ENCODE measurements at places on chromosomes 13 and 19. TPM values are rescaled to one million over a fixed set of nuclear protein-coding genes. Genes with fewer than 3 reads are reported as not detected.

DNA sequence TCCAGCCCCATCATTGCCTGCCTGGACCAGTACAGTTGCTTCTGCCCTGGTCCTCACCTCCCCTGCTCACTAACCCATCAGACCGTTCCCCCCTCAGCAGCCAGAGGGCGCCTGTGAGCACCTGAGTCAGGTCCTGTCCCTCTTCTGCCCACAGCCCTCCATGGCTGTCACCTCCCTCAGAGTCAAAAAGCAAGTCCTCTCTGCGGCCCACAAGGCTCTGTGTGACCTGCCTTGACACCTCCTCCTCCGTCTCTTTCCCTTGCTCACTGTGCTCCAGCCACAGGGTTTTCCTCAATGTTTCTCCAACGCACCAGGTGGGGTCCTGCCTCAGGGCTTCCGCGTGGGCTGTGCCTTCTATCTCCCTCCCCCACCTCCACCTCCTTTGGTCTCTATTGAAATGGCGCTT, 29.4 kb upstream of the PTPRS start:
- no peaks in the 10 kb centered on the region for H3K27me3 ChIP-seq
- DNase-seq, result no peak
- no peak overlapping the region for H3K27ac ChIP-seq
- no peaks in the 10 kb centered on the region for H3K36me3 ChIP-seq
- H3K4me3 ChIP-seq, result no peak overlapping the region

DNA sequence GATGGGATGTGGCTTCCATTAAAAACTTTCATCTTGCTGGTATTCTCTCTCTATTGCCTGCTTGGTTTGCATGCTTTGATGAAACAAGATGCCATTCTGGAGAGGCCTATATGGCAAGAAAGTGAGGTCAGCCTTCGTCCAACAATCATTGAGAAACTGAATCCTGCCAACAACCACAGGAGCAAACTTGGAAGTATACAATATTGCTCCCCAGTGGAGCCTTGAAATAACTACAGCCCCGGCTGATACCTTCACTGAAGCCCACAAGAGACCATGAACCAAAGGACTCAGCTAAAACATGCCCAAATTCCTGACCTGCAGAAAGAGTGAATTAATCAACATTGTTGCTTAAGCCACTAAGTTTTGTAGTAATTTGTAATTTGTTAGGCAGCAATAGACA, 82.5 kb upstream of the FGF14 start:
- no peak for DNase-seq
- H3K27me3 ChIP-seq, result no peaks in the 10 kb centered on the region
- H3K27ac ChIP-seq, result no peak overlapping the region
- no peak overlapping the region for H3K4me3 ChIP-seq

- no peak for DNase-seq
- H3K4me1 ChIP-seq, result peaks cover 6% of the 10 kb centered on the region
- no peak overlapping the region for H3K4me3 ChIP-seq
- H3K27ac ChIP-seq, result no peak overlapping the region
- no peaks in the 10 kb centered on the region for H3K27me3 ChIP-seq
- peaks cover 94% of the 10 kb centered on the region for H3K36me3 ChIP-seq
These were observed 22.8 kb downstream of the ELAVL1 start for GRCh38 chr19:7982651-7983099.

- H3K36me3 ChIP-seq, result no peaks in the 10 kb centered on the region
- DNase-seq, result peak; percentile 37
- H3K27me3 ChIP-seq, result no peaks in the 10 kb centered on the region
These were observed 13.3 kb downstream of the DACH1 start for GRCh38 chr13:71853725-71854124.

GRCh38 chr13:110616103-110617101, 1.1 kb downstream of the NAXD start:
- peak overlapping the region; percentile 63 for H3K4me3 ChIP-seq
- H3K27ac ChIP-seq, result peak overlapping the region; percentile 40
- peaks cover 3% of the 10 kb centered on the region for H3K36me3 ChIP-seq
- DNase-seq, result no peak
- H3K27me3 ChIP-seq, result no peaks in the 10 kb centered on the region
- H3K4me1 ChIP-seq, result peaks cover 19% of the 10 kb centered on the region

- no peaks in the 10 kb centered on the region for H3K4me1 ChIP-seq
- no peak overlapping the region for H3K4me3 ChIP-seq
- no peak overlapping the region for H3K27ac ChIP-seq
- no peak for DNase-seq
- H3K36me3 ChIP-seq, result peaks cover 78% of the 10 kb centered on the region
These were observed 8.0 kb downstream of the RAB3D start for GRCh38 chr19:11331502-11331901.

- no peaks in the 10 kb centered on the region for H3K36me3 ChIP-seq
- no peak overlapping the region for H3K27ac ChIP-seq
- DNase-seq, result no peak
- peaks cover 8% of the 10 kb centered on the region for H3K4me1 ChIP-seq
- peaks cover 46% of the 10 kb centered on the region for H3K27me3 ChIP-seq
- H3K4me3 ChIP-seq, result no peak overlapping the region
These were observed 4.6 kb upstream of the EPS8L1 start for GRCh38 chr19:55071129-55071502.

DNA sequence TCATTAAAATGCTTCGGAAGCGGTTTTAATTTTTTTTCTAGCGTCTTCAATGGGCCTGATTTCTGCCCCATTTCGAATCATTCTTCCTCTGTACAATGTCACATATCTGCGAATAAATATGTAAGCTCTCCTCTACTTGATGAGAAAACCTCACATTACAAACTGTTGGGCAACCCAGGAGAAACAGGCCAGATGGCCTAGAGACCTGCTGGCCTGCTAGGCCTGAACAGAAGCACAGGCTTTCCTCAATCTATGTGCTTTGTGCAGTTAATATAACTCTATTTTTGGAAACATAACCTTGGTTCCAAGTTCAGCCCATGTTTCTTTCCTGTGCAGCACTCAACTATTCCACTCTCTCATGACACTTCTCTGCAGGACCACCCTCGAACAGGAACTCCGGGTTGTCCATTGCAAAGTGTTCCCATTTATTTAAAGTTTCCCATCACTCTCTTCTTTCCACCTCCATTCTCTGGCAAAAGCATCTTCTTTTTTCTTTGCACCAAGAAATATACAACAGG, 42.0 kb downstream of the DCLK1 start:
- H3K4me3 ChIP-seq, result no peak overlapping the region
- H3K27me3 ChIP-seq, result no peaks in the 10 kb centered on the region
- H3K36me3 ChIP-seq, result peaks cover 3% of the 10 kb centered on the region
- H3K4me1 ChIP-seq, result peaks cover 6% of the 10 kb centered on the region
- H3K27ac ChIP-seq, result no peak overlapping the region

DNA sequence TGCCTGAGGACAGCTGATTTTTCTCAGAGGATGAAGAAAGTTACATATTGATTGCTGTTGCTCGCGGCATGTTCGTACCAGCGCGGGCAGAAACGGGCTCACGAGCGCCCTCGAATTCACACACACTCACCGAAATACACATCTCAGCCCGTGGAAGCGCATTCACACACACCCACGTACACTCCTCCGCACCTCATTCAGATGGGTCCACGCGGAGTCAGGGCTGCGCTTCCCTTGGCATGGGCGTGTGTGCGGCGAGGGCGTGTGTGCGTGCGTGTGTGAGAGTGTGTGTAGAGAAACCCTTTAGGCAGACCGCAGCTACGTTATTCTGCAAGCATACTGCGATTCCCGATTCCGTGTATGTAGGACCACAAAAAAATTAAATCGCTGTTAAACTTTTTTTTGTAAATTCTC, 2.1 kb upstream of the PCDH17 start:
- H3K4me3 ChIP-seq, result peak overlapping the region; percentile 64
- no peak for DNase-seq

DNA sequence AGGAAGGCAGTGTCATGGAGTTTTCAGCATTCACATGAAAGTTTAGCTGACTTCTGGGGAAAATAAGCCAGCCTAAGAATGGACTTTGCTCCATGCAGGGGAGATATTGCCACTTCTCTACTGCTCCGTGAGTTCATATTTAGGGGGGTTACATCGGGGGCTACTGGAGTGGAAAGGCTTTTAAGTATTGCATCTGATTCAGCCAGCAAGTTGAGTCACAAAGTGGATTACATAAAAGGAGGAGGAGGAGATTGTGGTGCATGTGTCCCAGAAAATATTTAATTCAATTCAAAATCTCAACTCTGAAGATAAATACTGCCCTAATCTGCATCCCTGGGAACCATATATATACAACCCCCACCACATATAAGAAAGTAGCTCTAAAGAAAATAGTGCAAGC, 617.2 kb downstream of the DCT start:
- H3K27ac ChIP-seq, result no peak overlapping the region
- H3K4me1 ChIP-seq, result no peaks in the 10 kb centered on the region
- no peaks in the 10 kb centered on the region for H3K36me3 ChIP-seq

- DNase-seq, result no peak
- H3K36me3 ChIP-seq, result no peaks in the 10 kb centered on the region
- H3K4me1 ChIP-seq, result no peaks in the 10 kb centered on the region
- H3K27ac ChIP-seq, result no peak overlapping the region
- H3K4me3 ChIP-seq, result no peak overlapping the region
These were observed 385.8 kb downstream of the ZNF536 start for GRCh38 chr19:30757837-30758617.

DNA sequence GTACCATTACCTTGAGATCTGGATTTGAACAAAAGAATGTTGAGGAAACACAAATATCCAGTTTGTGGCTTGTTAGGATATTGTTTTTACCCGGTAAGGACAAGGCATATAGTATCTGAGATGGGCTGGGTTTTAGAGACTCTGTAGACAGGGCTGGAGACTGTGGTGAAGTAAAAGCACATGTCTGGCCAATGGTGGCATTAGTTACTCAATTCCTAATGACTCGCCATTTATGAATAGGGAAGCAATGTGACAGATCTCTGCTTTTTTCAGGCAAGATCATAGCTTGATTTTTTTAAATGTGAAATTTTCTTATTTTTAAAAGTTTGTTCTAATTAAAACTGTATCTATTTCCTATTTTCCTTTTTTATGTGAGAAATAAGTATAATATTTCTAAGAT, 371.1 kb upstream of the SPRY2 start:
- no peak for DNase-seq
- no peaks in the 10 kb centered on the region for H3K27me3 ChIP-seq
- no peaks in the 10 kb centered on the region for H3K36me3 ChIP-seq
- no peak overlapping the region for H3K4me3 ChIP-seq
- H3K27ac ChIP-seq, result no peak overlapping the region

GRCh38 chr13:99246100-99246499, 12.1 kb downstream of the GPR18 start:
- no peak for DNase-seq
- H3K4me1 ChIP-seq, result no peaks in the 10 kb centered on the region
- no peaks in the 10 kb centered on the region for H3K36me3 ChIP-seq
- H3K27ac ChIP-seq, result no peak overlapping the region
- no peak overlapping the region for H3K4me3 ChIP-seq
- H3K27me3 ChIP-seq, result no peaks in the 10 kb centered on the region

GRCh38 chr19:17469092-17469480, 1.2 kb upstream of the SLC27A1 start:
- H3K27me3 ChIP-seq, result no peaks in the 10 kb centered on the region
- peaks cover 34% of the 10 kb centered on the region for H3K4me1 ChIP-seq
- peak overlapping the region; percentile 73 for H3K4me3 ChIP-seq
- DNase-seq, result no peak
- peaks cover under 1% of the 10 kb centered on the region for H3K36me3 ChIP-seq

DNA sequence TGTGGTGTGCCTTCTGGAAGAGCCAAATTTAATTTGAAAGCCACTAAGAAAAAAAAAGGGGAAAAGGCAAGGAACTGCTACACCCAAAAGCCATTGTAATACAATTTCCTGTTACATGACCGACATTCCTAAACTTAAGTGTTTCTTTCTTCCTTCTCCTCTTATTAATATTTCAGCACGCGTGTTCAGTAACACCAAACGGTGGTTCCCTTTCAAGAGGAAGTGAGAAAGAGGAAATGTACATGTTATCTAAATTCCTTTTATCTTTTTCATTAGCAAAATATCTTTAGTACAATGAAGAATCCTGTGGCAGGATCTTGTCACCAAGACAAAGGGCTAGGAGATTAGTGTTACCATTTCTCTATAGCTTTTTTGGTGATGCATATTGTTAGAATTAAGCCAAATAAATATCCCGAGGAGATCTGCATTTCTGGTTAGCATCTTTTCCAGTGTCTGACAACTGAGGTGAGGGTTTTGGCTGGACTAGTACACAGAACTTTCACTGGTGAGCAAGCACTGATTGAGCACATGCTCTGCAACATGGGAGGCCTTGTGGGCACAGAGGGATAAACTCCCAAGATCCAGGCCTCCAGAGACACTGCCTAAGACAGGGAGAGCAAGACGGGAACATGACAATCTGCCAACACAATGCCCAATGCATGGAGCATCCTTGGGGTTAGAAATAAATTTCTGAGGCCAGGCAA, 22.1 kb downstream of the LATS2 start:
- peaks cover 16% of the 10 kb centered on the region for H3K4me1 ChIP-seq
- no peaks in the 10 kb centered on the region for H3K27me3 ChIP-seq
- no peak overlapping the region for H3K4me3 ChIP-seq
- DNase-seq, result no peak

- DNase-seq, result no peak
- no peak overlapping the region for H3K4me3 ChIP-seq
- H3K36me3 ChIP-seq, result no peaks in the 10 kb centered on the region
- no peaks in the 10 kb centered on the region for H3K27me3 ChIP-seq
- no peaks in the 10 kb centered on the region for H3K4me1 ChIP-seq
These were observed 50.6 kb downstream of the ELF1 start for GRCh38 chr13:40968416-40969000.

DNA sequence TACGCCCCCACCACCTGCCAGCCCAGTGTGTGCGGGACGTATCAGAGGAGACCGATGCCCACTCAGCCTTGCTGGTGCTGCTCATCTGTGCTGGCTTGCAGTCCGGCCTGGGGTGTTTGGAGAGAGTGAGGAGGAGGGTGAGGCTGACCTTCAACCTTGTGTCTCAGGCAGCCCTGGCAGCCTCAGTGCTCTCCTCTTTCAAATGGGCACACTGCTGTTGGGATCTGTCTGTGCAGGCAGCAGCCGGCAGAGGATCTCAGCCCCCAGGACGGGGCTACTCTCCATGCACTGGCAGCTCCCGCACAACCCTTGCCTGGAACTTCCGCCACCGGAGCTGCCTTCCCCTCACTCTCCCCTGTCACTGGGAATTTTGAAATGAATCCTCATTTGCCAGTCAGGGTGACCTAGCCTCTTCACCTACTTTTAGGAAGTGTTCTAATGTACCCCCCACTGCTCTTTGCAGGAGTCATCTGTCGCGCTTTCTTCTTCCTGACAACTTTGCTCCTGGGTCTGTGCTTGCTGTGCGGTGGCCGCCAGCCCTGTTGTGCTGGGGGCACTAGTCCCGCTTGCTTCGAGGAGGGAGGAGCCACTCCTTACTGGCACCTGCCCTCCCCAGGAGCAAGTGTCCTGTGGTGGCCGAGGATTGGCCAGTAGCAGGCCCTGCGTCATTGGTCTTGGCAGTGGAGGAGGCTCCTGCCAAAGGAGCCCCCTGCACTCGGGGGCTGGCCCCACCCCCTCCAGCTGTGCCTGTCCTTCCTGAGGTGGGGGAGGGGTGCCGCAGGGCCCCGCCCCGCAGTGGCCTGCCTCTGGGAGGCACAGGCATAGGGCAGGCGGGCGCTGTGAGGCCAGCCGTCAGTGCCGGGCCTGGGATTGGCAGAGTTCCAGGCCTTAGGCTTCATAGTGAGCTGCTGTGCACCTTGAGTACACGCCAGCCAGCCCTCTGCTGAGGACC, 53.4 kb downstream of the TSSK6 start:
- H3K27me3 ChIP-seq, result no peaks in the 10 kb centered on the region
- H3K4me1 ChIP-seq, result peaks cover 70% of the 10 kb centered on the region
- peak overlapping the region; percentile 26 for H3K27ac ChIP-seq
- no peak overlapping the region for H3K4me3 ChIP-seq

- H3K36me3 ChIP-seq, result peaks cover 30% of the 10 kb centered on the region
- no peak for DNase-seq
- peak overlapping the region; percentile 54 for H3K27ac ChIP-seq
- H3K4me1 ChIP-seq, result peaks cover 43% of the 10 kb centered on the region
- H3K4me3 ChIP-seq, result peak overlapping the region; percentile 49
- no peaks in the 10 kb centered on the region for H3K27me3 ChIP-seq
These were observed 2.3 kb downstream of the NOVA2 start for GRCh38 chr19:45971260-45971902.

The ARL11 gene
- 0.44 TPM for total RNA-seq

The KCNN4 gene
- 1.1 TPM for total RNA-seq

The MISP3 gene
- total RNA-seq, result 5.2 TPM

The SIGLEC9 gene
- 1.2 TPM for total RNA-seq

The RINL gene
- 8.7 TPM for total RNA-seq

Measured in spinal cord (tissue), 10 donors.